ENCODE measurements at places on chromosomes 12 and 14.

DNA sequence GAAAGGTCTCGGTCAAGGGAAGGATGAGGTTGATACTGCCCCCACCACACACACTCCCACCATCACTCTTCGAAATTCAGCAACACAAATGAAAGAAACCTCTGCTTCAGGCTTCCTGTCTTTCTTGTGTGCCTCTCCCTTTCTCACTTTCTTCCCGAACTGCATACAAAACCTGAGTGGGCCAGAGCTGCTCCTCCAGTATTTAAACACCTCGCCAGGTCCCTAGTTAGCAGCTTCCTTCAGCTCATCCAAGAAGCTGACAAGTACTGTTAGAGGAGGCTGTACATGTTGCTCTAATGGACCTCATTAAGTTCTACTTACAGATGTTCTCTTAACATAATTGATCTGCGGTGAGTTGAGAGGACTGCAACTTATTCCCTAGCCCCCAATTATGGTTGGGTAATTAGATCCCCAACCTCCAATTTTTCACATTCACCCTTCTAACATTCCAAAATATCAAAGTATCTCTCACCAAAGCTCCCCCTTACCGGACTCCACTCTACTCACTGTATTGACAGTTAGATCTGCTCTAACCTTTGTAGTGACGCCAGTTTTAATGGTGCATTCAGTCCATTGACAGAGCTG, 4.1 kb upstream of the LMO3 start:
- no peak for DNase-seq

- DNase-seq = no peak
Measured at GRCh38 chr14:30125322-30125979, 197.8 kb upstream of the PRKD1 start.

DNA sequence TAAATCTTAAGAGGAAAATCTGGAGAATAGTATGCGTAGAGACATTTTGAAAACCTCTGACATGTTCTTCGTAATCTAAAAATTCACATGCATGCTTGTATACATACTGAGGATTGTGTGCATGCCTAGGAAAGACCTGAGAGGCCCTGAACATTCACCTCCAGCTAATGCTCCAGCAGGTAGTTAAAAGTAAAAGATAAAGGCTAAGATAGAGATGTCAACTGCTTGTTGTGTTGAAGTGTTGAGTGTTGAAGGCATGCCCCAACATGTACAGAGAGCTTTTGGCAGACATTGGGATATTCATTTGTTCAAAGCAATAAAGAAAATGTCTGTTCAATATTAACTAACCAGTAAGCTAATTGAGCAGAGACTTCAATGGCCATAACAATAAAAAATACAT, 118.6 kb upstream of the SYT1 start:
- DNase-seq = no peak

DNA sequence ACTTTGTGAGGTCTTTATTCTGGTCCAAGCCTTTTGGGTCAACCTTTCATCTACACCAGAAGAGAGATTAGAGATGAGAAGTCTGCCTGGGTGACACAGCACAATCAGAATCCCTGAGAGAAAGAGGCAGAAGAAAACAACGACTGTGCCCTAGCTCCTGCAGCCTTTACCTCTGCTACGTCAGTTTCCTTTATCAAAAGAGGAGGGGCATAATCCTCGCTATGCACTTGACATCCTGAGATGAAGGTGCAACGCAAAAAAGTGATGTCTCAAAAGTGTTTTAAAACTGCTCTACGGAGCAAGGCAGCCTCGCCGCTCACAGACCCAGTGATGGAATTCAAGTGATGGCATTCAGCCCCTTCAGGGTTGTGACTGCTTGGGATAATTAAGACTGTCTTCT, 21.7 kb downstream of the ZDHHC22 start:
- no peak for DNase-seq

GRCh38 chr12:1595026-1595561, 713 bp upstream of the FBXL14 start:
- no peak for DNase-seq

DNA sequence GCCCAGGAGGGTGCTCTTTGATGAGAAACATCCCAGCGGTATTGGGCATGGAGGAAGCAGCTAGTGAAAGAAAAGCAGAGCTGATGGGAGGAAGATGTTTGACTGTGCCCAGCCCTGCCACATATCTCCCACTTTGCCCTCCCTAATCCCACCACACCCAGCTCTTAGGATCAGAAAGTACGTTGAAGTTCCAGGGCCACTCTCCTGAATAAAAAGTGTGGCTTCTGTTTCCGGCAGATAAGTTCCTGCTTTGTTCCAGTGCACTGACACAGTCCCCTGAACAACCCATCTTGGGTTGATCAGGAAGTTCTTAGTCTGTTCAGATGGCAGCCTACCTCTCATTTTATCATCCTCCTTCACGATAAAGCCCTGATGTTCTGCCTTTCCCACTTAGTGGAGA, 16.5 kb downstream of the TPCN1 start:
- no peak for DNase-seq

DNA sequence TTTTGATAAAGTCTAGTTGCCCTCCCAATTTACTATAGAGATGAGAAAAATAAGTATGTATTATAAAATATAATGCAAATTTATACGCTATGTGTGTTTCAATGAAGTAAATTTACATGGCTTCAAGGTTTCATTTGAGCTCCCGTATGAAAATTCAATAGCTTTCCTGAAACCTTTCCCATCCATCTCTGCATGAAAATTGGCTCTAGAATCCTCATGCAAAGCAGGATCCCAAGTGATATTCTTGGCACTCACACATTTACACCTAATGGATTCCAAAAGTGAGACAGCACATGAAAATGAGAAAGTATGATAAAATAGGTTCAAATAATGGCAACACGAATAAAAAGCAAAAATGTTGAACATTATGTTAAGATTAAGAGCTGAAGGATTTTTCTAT, 1595.8 kb upstream of the SEL1L start:
- DNase-seq = no peak

DNA sequence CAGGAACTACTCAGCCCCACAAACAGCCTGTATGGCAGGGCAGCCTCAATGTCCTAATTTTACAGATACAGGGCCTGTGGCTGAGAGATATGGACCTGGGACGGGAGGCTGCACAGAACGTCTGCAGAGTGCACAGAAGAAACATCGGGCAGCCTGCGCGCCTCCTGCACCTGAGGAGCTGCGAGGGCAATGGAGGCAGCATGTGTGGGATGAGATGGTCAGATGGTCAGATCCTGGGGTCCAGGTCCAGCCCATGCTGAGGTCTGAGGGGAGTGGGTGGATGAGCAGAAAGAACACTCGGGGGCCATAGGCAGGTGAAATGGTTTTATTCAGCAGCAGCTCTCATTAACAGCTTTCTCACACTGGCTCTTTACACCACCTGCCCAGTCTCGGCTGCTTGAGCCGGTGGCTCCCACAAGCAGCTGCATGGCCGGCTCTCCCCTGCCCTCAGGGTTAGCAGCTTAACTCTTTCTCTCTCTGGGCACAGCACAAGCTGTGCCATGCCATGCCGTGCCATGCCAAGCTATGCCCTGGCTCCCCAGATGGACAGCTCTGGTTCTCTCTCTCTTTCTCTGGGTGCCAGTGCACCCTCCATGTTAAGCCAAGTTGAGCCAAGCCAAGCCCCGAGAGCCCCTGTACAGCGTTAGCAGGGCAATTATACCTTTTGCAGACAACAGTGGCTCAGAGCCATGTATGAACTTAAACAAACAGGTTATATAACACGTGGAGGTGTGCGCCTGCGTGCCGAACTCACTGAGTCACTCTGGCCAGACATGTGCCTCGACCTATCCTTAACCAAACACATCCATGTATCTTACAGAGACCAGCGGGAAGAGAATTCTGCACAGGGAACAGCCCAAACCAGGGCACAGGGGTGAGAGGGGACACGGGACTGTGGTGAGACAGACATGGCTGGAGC, 47.6 kb downstream of the RIMBP2 start:
- DNase-seq = no peak

- DNase-seq = no peak
Measured at GRCh38 chr12:18496156-18496555, 234.8 kb downstream of the PIK3C2G start.

- no peak for DNase-seq
Measured at GRCh38 chr12:67424784-67425183, 155.6 kb downstream of the CAND1 start.

- DNase-seq = no peak
Measured at GRCh38 chr12:75812271-75813018, 219.1 kb downstream of the PHLDA1 start.

DNA sequence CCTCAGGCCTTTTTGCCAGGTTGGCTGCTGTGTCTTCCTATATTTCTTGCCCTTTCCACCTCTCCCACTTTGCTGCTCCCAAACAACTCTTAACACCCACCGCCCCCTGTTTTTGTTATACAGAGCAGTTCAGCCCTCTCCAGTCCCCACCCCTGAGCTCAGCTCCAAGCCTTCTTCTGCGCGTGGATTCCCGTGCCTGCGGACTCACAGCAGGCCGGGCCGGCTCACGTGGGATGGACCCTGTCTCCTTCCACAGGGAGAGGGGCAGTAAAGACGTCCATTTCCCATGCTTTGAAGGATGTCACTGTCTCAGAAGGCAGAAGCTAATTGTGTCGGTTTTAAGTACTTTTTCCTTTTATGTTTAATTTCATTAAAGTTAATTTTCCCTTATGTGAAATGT, 139.4 kb downstream of the CACNA1C start:
- no peak for DNase-seq

DNA sequence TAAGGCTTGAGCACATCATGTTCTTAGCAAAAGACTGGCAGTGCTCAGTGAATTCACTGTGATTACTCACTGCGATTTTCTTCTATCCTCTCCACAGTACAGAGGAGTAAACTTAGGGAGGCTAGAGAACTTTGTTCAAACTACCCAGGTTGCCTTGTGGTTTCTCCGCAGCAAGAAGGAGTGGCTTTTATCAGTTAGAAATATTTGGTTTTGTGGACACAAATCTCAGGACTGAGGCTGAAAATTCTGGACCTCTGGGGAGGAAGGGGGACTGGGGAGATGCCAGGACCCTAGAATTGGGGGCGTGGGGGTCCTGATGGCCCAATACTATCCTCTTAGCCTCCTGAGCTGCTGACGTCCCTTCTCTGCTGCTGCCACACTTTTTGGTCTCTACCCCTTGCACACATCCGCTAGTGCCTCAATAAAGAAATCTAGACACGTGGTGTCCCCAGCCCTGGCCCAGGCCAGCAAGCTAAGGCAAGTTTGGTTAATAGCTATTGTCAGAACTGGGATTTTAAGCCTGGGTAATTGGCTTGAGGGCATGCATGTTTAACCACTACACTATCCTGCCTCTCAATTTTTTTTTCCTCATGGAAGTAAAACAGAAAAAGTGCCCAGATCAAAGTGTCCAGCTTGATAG, 842 bp downstream of the OAS2 start:
- DNase-seq = no peak

- peak; percentile 54 for DNase-seq
Measured at GRCh38 chr12:127191129-127191528, 1075.8 kb upstream of the TMEM132C start.

- no peak for DNase-seq
Measured at GRCh38 chr12:54390668-54391551, 6.4 kb upstream of the ZNF385A start.

DNA sequence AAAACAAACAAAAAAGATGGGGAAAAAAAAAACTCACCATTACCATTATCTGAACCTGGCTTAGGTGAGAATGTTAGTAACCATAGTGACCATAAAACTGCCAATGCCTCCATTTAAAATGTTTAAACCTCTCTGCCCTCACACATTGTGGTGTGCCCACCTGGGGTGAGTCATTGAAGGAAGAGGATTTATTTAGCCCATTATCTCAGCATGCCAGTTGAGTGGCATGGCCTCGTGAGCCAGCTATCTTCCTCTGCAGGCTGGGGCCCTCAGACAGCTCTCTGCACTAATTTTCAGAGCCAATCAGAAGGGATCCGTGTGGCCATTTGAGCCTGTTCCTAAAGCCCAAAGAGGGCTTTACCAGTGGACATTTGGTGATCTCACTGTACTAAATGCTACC, 81.8 kb upstream of the CCDC198 start:
- no peak for DNase-seq

DNA sequence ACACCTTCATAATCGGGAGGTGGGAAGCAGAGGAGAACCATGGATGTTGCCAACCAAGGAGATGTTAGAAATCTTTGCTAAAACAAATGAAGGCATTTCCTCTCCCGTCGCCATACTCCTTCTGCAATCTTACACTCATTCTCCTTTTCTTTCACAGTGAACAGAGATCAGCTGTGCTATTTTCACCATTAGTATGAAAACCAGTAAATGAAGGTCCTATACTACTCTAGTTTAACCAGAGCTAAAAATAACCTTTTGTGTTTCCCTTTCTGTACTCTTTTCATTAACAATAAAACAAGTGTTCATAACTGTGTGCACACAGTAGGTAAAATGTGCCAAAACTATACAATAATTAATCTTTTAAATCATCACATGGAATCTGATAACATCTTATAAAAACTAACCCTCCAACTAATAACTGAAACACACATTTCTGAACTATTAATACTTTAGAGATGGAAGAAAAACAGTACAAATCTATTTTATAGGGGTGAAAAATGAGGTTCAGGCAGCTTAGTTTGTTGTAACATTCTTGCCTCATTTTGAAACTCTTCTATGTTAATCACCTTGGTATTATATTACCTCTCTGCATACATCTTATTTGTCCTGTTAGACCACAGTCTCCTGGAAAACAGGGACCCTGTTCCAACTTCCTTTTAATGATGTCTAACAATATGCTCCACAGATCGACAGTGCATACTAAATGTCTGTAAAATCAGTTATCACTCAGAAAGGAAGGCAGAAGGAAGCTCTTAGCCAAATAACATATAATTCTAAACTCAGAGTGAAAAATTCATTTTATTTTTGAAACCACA, 69.5 kb downstream of the SPPL3 start:
- DNase-seq = no peak

DNA sequence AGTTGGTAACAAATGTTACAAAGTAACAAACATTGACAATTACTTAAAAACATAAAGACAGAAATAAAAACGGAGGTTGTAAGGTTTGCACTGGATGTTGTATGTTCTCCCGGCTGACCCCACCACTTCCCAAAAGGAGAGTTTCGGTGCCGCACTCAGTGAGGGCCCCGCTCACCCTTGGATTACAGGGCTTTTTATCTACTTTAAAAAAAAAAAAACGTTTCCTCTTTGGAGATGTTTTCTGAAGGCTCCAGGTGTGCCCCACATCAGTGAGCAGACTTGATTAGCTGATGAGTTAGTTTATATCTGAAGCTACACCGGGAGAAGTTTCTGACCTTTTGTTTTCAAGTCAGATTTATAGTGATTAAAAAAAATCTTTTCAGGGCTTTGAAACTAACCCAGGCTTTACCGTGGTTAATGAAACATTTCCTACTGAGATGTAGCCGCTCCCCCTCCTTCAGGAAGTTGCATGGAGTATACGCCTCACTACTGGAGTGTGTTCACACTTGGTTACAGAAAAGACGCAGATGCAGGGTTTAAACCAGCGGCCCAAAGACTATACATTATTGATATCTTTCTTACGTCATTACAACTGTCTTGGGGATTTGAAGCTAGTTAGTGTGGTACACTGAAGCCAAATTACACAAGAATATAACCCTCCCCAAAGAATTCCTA, 38.0 kb upstream of the BCL7A start:
- DNase-seq = peak; percentile 28

DNA sequence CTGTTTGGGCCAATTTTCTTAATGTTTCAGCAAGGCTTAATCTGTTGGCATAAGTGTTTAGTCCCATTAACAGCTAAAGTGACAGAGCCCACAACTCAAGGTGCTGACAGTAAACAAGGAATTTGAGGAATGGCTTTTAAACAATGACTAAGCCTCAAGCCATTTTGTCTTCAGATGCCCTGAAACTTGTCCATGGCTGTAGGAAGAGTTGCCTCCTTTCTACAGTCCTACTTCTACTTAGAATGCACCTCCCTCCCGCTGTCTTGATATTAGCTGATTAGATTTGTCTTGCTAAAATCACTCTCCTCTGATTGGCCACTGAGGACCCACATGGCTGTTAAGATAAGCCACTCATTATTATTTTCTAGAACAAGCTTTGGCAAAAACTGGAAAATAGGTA, 188.4 kb upstream of the OTX2 start:
- DNase-seq = no peak
